NCI-H82 (cell line): ENCODE measurements at places on chromosomes 16 and 17.

- peak; percentile 78 for DNase-seq
Observed at GRCh38 chr16:67847064-67847861, at the start of gene CENPT. TSS of gene CENPT (minus strand) at chr16:67847693. CDS start at chr16:67833859, 13,834 bp downstream.

- no peak for DNase-seq
Observed at GRCh38 chr17:18320301-18320700, 5.2 kb downstream of the SMCR8 start.

GRCh38 chr17:45156242-45156641, 5.4 kb upstream of the HEXIM2 start:
- DNase-seq: no peak

DNA sequence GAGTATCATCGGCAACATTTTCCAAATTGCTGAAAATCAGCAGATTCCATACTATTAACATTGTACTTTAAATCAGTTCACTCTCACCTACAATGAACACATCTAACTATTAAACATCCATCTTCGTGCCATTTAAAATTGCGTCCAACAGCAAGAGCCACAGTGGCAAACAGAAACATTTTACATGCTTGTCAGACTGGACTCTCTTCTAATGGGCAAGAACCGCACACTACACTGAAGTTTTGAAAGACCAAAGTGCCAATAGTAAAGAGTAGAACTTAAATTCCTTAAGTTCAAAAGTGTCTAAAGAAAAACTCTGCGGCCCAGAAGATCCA, 652 bp downstream of the RPS15A start:
- DNase-seq: no peak

- peak; percentile 73 for DNase-seq
Observed at GRCh38 chr16:55035029-55035428, 104.4 kb downstream of the IRX5 start.

- no peak for DNase-seq
Observed at GRCh38 chr17:50146230-50146926, 4.1 kb downstream of the PPP1R9B start.

DNA sequence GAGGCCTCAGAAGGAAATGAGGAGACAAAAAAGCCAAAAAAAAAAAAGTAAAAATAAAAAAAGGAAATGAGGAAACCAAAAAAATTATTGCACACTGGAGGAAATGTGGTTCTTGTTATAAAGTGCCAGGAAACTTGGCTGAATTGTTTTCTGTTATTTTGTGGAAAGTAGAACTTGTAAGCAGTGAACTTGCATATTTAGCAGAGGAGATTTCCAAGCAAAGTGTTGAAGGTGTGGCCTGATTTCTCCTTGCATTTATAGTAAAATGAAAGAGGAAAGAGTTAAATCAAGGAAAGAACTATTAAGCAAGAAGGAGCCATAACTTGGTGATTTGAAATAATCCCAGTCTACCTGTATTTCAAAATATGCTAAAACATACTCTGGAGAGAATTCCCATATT, 34.1 kb upstream of the CPPED1 start:
- DNase-seq: no peak

DNA sequence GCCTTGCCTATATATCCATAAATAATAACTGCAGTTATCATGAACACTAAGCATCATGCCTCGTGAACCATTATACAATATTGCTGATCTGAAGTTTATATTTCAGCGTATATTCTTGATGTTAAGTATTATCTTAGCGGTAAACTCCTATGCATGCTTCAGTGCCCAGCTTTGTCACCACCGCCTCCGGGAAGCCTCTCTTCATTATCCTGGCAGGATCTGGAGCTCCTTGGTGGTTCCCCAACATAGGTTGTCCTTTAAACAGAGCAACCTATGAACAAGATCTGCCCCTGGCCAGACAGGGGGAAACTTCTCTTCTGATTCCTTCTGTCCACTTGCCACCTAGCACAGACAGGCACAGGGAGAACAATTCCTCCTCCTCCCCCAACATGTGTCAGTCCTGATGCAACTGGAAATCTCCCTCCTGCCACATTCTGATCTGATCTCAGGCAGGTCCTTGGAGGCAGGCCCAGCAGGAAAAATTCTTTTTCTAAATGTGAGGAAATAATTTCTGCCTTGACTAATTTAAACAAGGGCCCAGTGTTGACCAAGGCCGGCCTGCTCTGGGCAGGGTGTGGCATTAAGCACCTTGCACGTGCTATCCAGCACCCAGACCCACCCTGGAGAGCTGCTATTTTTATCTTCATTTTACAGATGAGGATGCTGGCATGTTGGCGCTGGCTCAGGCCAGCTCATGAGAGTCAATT, 22.4 kb downstream of the SPNS2 start:
- no peak for DNase-seq

DNA sequence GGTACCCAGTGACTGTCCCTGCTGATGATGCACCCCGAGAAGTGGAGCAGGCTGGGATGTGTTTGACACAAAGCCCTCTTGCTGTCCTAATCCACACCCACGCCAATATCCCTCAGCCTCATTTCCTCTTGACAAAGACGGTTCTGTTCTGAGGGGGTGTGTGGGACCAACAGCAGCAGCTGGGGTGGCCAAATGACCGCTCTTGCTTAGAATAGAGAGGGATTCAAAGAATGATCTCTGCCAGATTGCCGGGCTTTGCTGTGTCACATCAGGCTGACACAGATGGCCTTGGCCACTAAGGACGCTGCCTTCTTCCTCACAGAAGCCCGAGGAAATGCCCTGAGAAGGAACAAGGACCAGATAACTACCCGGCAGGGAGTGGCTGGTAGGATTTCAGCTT, 250.7 kb downstream of the NTN1 start:
- no peak for DNase-seq

- DNase-seq: no peak
Observed at GRCh38 chr16:24771779-24772157, 42.3 kb downstream of the TNRC6A start.

DNA sequence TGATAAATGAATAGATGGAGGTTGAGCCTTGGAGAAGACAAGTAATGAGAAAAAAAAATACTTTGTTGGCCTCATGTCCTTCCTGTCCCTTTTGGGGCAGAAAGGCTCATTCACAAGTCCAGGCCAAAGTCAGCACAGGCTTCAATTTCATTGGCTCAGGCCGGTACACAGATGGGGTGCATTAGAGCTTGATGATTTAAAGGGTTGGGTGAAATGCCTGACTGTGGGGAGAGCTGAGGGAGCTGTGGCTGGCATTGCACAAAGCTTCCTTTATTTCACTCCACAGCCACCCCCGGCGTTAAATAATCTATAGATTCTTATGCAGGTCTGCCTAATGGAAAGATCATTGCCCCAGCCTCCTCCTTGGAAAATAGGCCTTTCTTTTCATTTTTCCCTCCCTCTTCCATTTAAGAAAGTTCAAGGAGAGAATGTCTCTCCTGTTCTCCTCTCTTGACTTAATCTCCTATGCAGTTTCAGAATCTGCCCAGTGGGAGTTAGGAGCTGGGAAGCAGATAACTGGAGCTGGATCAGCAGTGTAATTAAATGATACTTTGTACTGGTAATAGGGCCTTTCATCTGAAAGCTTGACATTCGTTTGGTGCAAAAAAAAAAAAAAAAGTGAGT, 24.4 kb downstream of the YPEL2 start:
- no peak for DNase-seq

- DNase-seq: no peak
Observed at GRCh38 chr16:79835194-79835593, 234.7 kb upstream of the MAF start.

DNA sequence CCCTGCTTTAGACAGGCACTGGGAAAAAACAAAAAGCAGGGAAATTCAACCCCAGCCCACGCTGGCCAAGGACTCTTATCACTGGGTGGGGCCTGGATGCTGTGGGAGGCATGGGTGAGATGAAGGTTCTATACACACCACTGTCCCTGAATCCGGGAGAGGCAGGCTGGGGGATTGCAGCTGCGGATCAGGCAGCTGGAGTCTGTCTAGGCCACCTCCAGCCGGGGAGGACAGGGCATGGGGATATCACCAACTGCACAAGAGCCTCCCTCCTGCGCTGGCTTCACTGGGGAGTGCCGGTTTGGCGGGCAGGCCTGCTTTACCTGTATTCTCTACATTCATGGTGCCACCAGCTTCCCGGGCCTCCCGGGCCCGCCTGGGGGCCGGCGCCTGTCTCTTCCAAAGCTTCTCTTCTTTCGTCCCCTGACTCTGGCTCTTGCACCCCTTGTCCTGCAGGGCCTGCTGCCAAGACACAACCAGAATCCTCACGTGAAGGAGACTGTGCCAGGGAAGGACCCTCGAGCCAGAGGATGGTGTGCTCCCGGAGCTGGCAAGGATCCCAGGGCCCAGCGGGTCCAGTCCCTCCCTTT, 13.9 kb downstream of the KIFC3 start:
- DNase-seq: no peak

- DNase-seq: peak; percentile 65
Observed at GRCh38 chr17:15213381-15214087, 51.6 kb downstream of the PMP22 start.

- peak; percentile 7 for DNase-seq
Observed at GRCh38 chr16:76656994-76657393, 379.8 kb downstream of the CNTNAP4 start.

DNA sequence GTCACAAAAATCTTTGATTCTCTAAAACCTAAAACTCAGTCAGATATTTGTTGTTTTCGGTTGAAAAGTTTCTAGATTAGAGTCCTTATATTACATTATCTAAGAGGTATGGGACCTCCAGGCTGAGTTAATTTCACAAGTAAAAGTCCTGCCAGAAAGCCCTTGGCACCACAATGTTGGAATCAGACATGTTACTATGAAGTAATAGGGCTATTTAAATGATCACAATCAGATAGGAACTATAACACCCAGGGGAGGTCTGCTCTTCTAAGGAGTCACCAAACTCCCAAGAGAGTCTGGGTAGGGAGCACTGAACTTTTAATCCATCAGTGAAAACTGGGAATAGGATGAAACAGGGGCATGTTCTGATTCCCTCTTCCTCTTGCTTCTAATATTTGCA, 54.2 kb downstream of the WIPI1 start:
- no peak for DNase-seq

GRCh38 chr17:74478420-74479100, 12.1 kb downstream of the CD300A start:
- DNase-seq: no peak

DNA sequence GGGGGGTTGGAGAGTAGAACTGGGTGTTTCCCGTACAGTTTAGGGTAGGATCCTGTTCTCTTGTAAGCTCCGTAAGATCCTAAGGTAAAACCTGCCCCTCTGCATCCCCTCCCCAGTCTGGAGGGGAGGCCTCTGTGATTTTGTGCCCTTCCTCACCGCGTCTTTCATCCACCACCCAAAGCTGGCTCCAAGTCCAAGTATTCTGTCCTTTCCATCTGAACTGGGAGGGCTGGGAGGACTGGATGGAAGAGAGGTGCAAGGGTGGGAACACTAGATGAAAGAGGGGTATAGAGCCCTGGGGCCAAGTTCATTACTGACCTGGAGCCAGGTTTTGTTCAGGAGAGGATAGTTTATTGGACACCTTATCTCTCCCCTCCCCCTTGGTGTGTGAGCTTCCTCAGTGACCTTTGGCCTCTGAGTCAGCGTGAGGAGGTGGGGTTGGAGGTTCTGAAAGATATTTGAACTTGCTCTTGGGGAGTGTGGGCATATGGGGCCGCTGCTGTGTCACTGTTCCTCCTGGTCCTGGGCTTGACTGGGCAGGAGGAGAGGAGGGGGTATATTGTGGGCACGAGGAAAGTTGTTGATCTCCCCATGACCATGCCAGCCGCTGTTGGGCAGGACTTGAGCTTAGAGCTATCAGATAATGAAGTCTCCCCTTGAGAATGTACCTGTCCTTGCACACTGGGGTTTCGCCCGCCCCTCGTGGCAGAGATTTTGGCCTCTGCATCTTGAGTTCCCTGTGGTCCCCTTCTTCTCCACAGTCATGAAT, 1.6 kb downstream of the LASP1 start:
- peak; percentile 50 for DNase-seq

DNA sequence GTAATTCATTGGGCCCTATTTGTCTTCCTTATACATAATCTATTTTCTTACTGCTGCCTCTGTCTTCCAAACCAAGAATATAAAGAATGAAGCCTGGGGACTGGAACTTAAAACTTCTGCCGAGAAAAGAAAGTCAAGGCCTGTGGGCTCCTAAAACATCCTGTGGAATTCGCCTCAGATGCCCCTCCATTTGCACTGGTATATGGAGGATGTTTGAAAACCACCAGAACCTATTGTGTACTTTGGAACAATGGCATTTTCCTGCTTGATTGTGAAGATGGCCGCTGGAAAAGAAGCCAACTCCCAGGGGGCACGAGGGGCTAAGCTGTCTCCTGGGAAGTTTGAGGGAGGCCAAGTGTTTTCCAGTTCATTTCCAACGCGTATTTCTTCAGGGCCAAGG, 122.4 kb downstream of the WWOX start:
- DNase-seq: no peak

- DNase-seq: no peak
Observed at GRCh38 chr16:68991075-68991474, 114.4 kb upstream of the HAS3 start.

GRCh38 chr17:2899906-2900305, 103.7 kb downstream of the RAP1GAP2 start:
- DNase-seq: no peak

DNA sequence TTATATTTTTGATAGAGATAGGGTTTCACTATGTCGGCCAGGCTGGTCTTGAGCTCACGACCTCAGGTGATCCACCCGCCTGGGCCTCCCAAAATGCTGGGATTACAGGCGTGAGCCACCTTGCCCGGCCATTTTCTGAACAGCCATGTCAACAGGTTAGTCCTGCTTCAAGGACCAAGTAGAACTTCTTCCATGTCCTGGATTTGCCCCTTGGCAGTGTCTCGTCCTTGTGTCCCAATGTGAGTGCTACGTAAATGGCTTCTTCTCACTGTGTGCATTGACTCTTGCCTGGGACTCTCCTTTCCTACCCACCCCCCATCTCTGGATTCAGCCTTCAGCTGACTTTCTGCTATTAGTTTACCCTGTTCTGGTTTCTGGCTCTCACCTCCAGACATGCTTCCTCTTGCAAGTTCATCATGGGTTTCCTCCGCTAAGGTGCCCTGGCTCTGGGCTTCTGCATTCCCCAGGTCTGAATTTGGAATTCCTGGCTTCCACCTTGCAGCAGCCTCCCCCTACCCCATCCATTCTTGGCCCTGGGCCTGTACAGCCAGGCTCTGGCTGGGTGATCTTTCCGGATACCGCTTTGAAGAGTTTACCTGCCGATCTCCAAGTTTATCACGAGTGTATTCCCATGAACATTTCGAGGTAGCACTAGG, 14.0 kb upstream of the IRF8 start:
- no peak for DNase-seq

DNA sequence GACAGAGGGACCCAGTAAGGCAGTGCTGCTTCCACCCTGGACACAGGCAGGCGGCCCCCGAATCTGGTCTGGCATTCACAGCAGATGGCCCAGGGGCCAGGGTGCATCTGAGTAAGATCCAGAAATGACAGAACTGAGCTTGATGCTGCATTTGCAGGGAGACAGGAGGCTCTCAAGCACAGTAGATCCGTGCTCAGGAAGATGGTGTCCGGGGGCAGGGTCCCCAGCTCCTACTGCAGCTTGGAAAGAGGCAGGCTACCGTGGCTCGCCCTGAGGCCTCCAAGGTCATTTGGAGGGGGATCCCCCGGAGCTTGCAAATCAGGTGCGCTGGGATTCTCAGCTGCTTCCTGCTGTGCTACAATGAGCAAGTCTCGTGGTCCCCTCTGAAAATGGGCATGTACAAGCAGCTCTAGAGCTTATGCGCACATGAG, 2.2 kb downstream of the C16orf95 start:
- peak; percentile 19 for DNase-seq

GRCh38 chr17:8664456-8665126, 34.1 kb upstream of the MYH10 start:
- no peak for DNase-seq
